ENCODE measurements at places on chromosomes 16 and 17.
A peak's percentile ranks its signal among the peaks of the same experiment; 100 is the strongest.

GRCh38 chr16:75065521-75066149 is 50.9 kb downstream of the LDHD start:
- no peak for ATAC-seq

DNA sequence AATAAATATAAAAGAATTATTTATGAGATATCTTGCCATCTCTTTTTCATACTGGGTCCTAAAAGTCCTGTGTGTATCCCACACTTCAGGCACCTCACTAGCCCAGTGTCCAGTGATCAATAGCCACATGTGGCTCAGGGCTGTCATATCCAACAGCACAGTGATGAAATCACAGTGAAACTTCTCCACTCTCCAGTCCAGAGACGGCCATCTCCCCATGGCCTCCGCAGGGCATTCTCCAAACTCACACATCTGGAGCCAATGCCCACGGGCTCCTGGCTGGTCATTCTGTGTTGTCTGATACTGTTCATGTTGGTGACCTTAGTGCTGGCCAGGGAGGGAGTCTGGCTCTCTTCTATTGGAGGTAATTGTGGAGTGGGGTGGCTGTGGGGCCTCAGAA is 125.2 kb upstream of the SDK2 start:
- ATAC-seq: no peak

DNA sequence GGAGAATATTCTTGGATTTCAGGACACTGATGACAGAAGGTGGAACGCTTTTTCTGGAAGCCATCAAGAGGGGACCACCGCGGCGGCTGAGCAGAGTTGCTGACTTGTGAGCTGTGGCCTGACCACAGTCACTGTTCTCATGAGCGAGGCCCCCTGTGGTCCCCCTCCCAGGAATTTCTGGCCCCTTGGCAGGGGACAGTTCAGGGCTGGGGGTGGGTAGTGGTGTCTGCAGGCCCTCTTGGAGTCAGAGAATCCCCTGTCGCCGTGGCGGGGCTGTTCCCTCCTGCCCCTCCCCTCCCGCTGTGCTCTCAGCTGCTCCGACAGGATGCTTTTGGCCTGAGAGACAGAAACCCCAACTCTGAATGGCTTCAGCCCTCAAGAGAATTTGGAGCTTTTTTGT is 292.0 kb downstream of the SEC14L1 start:
- no peak for ATAC-seq

GRCh38 chr17:42329025-42329976 is 41.0 kb downstream of the STAT5A start:
- ATAC-seq: no peak

- no peak for ATAC-seq
Observed at GRCh38 chr17:78722246-78722761, 59.8 kb downstream of the CYTH1 start.

GRCh38 chr16:80887062-80887461 is 82.7 kb upstream of the CDYL2 start:
- no peak for ATAC-seq

GRCh38 chr17:65389426-65389825 is 172.0 kb downstream of the AXIN2 start:
- no peak for ATAC-seq

DNA sequence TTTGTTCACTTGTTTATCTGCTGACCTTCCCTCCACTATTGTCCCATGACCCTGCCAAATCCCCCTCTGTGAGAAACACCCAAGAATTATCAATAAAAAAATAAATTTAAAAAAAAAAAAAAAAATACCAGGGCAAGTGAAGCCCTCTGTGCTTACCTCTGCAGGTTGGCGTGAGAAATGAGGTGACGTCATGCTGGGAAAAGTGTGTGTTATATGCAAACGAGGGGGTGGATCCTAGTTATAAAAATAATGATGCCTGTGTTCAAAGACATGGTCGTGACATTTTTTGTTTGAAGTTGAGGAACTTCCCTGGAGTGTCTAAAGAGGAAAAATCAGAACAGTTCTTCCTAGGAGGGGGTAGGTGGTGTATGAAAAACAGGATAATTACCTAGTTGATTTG is 20.2 kb downstream of the TMC7 start:
- no peak for ATAC-seq

GRCh38 chr16:50332599-50332998 is 36.2 kb downstream of the BRD7 start:
- ATAC-seq: no peak

DNA sequence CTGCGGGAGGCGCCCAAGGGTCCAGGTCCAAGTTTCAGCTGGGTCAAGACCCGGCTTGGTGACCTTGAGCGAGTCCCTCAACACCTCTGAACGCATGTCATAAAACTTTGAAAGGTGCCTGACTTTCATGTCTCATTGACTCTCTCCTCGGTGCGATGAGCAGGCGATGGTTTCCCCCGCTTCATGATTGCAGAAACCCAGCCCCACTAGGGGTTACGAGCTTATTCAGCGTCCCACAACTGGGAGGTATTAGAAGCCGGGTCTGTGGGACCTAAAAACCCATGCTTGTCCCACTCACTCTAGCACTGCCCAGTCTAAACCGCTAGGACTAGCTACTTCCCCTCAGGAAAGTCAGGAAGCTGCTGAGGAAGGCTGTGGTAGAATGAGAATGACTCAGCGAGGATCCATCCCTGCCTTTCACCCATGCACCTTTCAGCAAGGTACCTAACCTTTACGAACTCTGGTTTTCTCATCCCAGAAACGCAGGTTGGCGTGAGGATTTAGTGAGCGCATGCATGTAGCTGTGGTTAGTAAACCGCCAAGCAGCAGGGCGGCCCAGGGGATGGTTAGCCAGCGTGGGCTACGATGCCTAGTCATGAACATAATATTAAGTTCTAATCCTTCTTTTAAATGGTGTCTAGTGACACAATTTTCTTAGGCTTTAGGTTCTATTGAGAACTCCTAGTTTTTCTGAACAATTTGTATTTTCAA is 26.2 kb upstream of the RFFL start:
- ATAC-seq: peak; percentile 46

DNA sequence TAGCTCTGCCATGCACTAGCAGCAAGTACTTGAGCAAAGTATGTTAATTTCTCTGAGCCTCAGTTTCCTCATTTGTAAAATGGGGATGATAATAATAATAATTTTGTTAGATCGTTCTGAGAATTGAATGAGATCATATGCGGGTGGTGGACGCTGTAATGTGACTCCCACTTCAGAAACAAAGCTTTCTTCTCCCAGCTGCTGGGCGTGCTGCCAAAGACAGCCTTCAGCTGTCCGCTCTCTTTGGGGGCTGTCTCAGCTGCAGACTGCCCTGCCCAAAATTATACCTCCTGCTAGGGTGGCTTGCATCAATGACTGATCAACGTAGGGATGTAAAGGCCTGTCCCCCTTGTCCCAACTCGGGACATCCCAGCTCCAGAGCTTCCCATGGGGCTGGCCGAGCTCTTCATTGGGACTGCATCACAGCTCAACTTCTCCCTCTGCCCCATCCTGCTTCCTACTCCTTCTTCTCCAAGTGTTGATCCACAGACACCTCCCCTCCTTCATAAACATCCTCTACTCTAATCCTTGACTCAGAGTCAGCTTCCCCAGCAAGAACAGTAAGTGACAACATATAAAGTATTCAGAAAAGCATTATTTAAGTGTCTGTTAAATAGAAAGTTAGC is 30.7 kb upstream of the CDH5 start:
- ATAC-seq: no peak

GRCh38 chr17:63780507-63780906 is 6.5 kb downstream of the DDX42 start:
- no peak for ATAC-seq

Data from activated CD4-positive, CD25-positive, alpha-beta regulatory T cell treated with anti-CD3 and anti-CD28 coated beads, Interleukin-2, amount 50 U/mL, for 24 hours (primary cell).